Activated CD4-positive, alpha-beta T cell treated with anti-CD3 and anti-CD28 coated beads for 4 hours (primary cell): ENCODE measurements at places on chromosomes 16 and 17.

- no peak for DNase-seq
These were observed 36.6 kb downstream of the ARHGAP23 start for GRCh38 chr17:38464723-38465390.

DNA sequence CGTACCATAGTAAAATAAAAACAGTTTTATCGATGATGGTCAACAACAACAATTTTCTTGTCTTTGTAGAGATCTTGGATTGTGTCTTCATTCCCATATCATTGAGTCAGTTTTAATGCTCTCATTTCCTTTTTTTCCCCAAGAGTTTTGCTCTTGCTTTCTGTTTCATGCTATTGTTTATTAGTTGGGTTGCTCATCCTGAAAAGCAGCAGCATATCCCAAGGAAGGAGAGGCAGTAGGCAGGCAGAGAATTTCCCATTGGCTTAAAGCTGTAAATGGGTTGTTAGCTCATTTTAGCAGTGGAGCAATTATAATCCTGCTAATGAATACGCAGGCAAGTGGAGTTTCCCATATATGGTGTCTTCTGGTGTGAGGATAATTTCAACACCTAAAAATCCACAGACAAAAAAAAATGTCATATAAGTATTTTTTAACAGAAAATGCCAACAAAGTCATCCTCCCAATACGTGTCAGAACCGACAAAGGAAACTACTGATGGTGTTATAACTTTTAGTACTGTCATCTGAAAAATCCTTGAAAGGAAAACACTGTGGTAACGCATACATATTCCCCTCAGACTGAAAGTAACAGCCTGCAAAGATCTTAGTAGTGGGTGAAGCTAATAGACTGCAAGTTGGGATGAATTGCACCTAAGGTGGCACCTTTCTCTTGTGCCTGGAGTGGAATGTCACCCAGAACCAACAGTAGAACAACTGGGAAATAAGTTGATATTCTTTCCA lies 218.3 kb downstream of the FTO start:
- no peak for DNase-seq

DNA sequence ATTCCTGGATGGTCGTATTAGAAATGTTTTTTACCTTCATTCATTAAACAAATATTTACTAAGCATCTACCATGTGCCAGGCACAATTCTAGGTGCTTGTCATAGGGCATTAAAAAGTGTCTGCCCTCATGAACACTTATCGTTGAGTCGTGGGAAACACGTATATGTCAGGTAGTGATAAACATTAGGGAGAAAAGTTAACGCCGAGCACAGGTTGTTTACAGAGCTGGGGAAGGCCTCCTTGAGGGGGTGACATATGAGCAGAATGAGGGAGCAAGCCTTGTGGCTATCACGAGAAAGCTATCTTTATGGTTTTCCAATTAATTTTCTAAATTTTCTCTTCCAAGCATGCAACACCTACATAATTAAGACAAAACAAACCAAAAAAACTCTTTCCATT lies 985 bp upstream of the ZNF213 start:
- DNase-seq, result no peak

- DNase-seq, result no peak
These were observed 118.1 kb downstream of the FTO start for GRCh38 chr16:53821957-53822625.

DNA sequence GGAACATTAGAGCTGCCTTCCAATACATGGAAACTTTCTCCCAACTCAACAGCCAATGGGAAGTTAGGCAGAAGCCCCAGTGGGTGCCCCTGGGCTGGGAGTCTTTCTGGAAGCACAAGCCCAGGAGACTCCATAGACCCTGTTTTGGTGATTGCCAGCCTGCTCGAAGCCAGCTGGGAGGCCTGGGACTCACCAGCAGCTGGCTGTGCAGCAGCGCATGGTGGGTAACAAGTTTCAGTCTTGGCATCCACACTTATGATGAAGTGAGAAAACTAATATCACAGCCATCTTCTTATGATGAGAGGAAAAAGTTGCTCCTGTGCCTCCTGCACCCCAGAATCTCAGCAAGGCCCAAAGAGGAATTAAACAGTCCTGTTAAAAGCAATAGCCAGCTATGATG lies 522.5 kb upstream of the CDH5 start:
- no peak for DNase-seq

- no peak for DNase-seq
These were observed 8.3 kb downstream of the GINS2 start for GRCh38 chr16:85680352-85680944.

- DNase-seq, result no peak
These were observed 9.1 kb downstream of the SHISA6 start for GRCh38 chr17:11250161-11250560.

GRCh38 chr16:30354423-30355143 lies 525 bp downstream of the CD2BP2 start:
- DNase-seq, result no peak

- peak; percentile 61 for DNase-seq
These were observed at the start of gene ITGB4 for GRCh38 chr17:75720656-75721462. Gene ITGB4 (plus strand): TSS chr17:75721459. CDS start chr17:75724704, 3,245 bp downstream.

DNA sequence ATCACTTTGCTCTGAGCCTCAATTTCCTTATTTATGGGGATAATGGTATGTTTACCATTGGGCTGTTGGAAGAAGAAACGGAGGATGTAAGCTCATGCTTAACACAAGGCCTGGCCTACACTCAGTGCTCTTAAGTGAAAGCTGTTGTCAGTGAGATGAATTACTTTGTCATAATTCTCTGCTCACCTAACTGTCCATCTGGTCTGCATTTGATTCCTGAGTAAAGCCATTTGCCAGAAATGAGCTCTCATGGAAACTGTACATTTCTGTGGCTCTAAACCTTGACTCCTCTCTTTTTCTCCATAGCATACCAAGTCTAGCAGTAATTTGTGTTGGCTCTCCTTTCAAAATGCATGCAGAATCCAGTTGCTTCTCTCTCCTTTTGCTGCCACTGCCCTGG lies 445.7 kb downstream of the UTP18 start:
- no peak for DNase-seq

DNA sequence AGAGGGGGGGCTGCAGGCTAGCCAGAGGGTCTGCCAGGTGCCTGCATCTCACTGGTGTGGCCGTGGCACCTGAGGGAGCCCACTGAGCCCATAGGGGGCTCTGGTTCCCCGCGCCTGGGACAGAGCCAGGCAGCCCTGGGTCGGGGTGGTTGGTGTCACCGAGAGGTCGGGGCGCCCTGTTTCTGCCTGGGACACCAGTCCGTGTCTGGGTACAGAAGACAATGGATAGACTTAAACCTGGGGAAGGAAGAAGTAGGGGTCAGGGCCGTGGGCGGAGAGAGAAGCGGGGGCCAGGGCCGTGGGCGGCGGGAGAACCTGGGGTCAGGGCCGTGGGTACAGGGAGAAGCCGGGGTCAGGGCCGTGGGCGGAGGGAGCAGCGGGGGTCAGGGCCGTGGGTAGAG lies 3.0 kb downstream of the RFNG start:
- DNase-seq, result no peak

GRCh38 chr16:19307587-19308241 lies 22.2 kb downstream of the CLEC19A start:
- no peak for DNase-seq

GRCh38 chr17:72514321-72514861 lies 393.6 kb downstream of the SOX9 start:
- no peak for DNase-seq

DNA sequence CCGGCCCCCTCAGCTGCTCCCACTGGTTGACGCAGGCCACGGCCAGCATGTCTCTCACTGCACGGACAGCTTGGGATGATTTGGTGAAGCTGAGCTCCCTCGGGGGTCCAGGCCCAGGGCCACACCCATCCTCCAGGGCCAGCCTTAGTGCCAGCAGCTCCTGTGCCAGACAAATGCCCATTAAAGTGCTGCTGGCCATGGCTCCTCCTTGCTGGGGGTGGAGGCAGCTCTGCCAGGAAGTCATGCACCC lies 2.5 kb downstream of the TRIM47 start:
- DNase-seq, result no peak

DNA sequence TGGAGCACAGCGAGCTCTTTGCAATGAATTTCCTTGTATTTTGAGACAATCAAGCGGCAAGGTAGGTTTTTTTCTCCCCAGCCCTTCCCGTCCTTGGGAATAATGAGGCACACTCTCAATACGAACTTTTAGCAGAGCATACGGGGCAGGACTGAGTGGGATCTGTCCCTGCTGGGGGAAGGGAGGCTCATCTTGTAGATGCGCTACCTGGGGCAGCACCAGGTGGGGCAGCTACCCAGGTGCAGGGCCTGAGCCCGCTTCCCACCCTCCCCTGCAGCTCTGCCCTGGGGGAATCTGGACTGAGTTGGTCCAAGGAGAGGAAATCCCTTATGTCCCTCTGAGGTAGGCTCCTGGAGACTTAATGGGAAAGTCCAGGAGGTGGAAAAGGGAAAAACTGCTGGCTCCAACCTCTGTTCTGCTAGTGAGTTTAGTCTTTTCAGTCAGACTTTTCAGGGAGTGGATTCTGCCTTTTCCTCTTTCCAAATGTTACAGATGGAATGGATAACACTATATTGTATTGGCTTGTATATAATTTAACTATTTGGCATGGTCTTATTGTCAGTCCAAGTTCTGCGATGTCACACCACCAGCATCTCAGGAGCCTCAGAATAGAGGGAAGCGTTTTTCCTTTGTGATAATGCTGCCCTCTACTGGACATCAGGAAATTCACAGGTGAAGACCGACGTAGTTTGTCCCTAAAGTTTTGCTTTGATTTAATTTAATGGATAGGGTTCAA lies 9.6 kb upstream of the CES1 start:
- peak; percentile 14 for DNase-seq

- DNase-seq, result no peak
These were observed 491.9 kb upstream of the TOM1L1 start for GRCh38 chr17:54408731-54409130.

DNA sequence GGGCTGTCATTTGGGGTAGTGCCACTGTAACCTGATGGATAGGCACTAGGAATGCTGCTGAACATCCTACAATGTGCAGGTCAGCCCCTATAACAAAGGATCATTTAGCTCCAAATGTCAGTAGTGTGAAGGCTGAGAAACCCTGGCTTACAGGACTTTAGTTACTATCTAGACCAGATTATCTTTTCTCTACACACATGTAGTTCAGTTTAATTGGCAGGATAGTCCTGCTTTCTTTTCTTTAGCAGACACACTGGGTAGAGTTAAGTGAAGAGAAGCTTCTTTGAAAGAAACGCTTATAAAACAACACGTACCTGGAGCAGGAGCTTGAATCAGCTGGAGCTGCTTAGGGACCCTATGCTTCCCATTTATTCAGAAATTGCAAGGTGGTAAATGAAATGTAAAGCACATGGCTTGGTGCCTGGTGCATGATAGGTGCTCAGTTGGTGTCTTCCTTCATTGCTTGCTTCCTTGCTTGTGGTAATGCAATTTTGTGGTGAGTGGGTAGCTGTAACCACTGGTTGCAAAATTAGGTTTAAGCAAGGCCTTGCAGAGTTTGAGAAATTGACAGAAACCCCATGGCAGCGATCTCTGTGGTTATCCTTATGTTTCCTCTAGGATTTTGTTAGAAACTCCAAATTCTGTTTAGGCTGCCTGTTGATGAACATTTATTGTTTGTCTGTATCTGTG lies 9.4 kb downstream of the METTL9 start:
- no peak for DNase-seq

- DNase-seq, result no peak
These were observed 70.7 kb downstream of the COG7 start for GRCh38 chr16:23382279-23382678.

DNA sequence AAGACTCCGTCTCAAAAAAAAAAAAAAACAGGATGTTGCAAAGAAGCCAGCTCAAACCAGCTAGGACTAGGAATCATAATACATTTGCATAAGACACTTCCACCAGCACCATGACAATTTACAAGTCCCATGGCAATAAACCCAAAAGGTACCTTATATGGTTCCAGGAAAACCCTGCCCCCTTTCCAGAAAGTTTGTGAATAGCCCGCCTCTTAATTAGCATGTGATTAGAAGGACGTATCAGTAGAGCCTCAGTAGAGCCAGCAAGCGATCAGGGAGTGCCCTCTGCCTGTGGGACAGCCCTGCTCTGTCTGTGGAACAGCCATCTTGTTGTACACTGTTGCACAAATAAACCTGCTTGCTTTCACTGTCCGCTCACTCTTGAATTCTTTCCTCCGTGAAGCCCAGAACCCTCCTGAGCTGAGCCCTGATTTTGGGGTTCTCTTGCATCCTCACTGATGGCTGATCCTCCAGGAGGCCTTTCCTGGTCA lies 14.0 kb downstream of the NUPR1 start:
- DNase-seq, result no peak

GRCh38 chr16:86227041-86227440 lies 283.3 kb upstream of the FOXF1 start:
- DNase-seq, result no peak

- DNase-seq, result no peak
These were observed 28.2 kb upstream of the RBBP6 start for GRCh38 chr16:24511174-24511573.

GRCh38 chr16:30004811-30005242 lies 6.0 kb downstream of the DOC2A start:
- no peak for DNase-seq

- DNase-seq, result no peak
These were observed 26.7 kb downstream of the ABCC3 start for GRCh38 chr17:50661348-50661747.

GRCh38 chr16:30567991-30568638 lies 3.4 kb downstream of the ZNF688 start:
- DNase-seq, result peak; percentile 50

DNA sequence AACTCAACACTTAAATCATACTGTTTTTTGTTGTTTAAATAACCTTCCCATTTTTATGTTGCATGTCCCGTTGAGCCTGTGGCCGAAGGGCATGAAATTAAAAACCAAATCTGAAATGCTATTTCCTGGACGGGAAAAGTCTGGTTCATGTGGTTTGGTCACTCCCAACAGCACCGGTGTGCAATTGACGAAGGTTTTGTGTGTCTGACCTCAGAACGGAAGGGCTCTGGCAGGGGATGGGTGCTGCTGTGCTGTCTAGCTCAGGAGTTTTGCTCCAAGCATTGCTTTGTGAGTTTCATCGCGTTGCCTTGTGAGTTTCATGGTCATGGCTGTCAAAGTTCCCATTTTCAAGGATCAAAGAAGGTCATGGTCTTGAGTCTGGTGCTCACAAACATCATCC lies 363.3 kb downstream of the XYLT1 start:
- DNase-seq, result no peak

- DNase-seq, result no peak
These were observed 104.1 kb downstream of the CDH13 start for GRCh38 chr16:82730901-82731300.

GRCh38 chr16:30956601-30957455 lies 726 bp upstream of the SETD1A start:
- peak; percentile 92 for DNase-seq

DNA sequence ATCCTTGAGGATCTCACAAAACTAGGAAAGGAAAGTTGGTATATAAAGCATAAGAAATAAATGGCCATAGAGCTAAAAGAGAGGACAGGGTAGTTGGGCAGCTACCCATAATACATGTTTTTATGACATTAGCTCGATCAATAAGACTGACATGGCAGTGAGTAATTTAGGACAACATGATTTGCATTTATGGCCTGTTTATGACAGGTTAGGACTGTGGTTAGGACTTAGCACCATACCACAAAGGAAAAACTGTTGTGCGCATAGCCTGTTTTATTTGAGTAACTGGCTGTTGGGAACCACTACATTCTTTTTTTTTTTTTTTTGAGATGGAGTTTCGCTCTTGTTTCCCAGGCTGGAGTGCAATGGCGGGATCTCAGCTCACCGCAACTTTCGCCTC lies 18.0 kb upstream of the TRIM37 start:
- no peak for DNase-seq
